Skeletal muscle cell (primary cell): ENCODE measurements at places on chromosomes 4 and X.

GRCh38 chr4:162782096-162782777, 384.5 kb downstream of the NAF1 start:
- no peak for DNase-seq

- no peak for DNase-seq
Observed at GRCh38 chrX:63402106-63402505, 51.0 kb upstream of the SPIN4 start.

DNA sequence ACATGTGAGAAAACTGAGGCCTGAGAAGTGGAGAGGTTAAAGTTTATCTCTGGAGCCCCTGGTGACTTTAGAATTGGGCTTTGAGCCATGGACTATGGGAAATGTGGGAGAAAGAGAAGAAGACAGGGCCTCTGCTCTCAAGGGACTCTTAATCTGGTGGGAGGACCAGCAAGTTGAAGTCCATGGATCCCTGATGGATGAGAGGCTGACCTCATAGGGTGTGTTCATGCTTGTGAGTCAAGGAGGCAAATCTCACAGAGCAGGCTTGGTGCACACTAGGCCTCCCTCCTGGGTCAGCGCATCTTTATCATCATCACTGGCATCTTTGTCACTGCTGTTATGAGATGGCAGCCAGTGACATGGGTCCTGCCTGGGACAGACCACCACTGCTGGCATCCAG, 211.9 kb downstream of the AFAP1 start:
- DNase-seq = no peak

- peak; percentile 28 for DNase-seq
Observed at GRCh38 chrX:68163441-68163840, 269.9 kb downstream of the OPHN1 start.

GRCh38 chr4:123378794-123379193, 17.8 kb upstream of the SPRY1 start:
- no peak for DNase-seq

DNA sequence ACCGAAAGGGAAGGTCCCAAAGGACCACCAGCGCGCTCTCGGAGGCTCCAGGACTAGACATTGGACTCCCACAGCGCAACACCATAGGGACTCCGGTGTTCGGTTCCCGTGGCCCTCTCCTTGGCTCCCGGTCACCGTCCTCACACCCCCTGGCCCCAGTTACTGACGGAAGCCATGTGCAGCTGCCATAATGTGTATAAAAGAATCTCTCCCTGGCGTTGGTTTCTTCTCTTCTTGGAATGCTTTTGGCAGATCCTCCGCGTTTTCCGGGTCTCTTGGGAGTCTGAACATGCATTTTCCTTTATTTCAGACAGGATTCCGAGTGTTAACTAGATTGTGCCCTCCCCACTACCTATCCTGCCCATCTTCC, 69.8 kb downstream of the FBXO8 start:
- DNase-seq = no peak

GRCh38 chrX:117987373-117987772, 129.2 kb downstream of the KLHL13 start:
- DNase-seq = no peak

DNA sequence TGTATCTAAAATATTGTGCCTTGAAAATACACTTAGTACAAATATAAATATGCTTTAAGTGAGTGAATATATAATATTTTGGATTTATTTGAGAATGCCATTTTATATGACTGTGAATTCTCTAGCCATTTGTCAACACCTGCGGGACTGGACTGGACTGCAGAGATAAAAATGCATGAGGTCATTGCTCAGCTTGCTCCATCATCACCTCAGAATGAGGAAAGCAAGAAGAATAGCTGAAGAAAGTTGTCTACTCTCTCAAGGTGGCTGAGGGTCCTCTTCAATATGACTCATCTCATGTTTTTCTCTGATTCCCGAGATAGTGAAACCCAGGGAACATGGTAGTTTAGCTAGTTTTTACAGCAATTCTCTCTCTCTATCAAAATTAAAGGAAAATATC, 732.5 kb upstream of the AGA start:
- no peak for DNase-seq

- no peak for DNase-seq
Observed at GRCh38 chr4:112855058-112855457, 194.4 kb upstream of the ANK2 start.

DNA sequence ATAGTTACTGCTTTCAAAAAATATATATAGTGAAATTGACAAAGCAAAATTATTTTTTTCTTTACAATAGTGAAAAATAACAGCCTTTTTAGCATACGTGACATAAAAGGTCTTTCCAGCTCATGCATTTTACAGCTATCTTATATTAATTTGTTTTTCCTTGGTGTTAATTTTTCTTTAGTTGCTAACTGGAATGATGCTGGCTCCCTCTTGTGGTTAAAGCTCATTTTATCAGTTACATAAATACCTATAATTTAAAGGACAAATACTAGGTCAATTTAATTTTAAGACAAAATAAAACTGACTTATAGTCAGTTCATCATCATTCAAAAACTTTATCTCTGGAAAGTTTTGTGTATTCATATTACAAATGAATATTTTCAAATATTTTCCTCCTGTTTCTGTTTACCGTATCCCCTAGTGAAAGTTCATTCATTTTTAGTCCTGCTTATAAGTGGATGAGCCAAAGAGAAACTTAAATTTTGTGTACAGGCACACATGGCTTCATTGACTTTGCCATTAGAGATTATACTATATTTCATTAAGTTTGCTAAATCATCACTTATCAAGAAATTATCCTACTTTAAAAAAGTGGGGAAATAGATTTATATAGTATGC, 9.9 kb upstream of the ANAPC4 start:
- no peak for DNase-seq

DNA sequence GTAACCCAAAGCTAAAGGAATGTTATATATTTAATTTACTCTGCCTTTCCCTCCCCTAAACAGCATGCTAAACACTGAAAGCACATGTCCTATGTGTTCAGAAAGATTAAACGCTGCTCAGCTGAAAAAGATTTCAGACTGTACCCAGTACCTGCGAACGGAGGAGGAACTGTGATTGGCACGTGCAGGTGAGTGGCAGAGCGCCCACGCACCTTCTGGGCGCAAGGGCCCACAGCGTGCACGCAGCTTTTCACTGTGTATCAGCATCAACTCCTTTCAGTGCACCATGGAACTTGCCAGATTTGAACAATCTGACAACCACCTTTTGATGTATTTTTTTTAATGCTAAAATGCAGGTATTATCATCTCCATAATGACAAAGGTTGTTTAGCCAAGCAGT, 87.7 kb downstream of the RFC1 start:
- DNase-seq = no peak

DNA sequence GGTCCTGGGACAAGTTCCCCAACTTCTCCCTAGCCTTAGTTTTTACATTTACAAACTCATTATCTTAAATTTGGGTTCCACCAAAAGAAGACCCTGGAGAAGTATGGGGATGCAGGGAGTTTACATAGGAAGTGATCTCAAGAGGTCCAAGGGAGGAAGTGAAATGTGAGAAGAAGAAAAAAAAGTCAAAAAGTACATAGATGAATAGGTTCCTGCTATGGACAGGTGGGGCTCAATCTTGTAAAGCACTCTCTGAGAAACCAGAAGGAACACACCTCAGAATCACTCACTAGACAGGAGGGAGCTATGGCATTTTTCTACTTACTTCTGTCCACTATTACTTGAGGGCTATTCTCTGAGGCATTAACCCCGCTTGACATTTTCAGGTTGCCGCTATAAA, 56.6 kb downstream of the ARHGAP6 start:
- no peak for DNase-seq

DNA sequence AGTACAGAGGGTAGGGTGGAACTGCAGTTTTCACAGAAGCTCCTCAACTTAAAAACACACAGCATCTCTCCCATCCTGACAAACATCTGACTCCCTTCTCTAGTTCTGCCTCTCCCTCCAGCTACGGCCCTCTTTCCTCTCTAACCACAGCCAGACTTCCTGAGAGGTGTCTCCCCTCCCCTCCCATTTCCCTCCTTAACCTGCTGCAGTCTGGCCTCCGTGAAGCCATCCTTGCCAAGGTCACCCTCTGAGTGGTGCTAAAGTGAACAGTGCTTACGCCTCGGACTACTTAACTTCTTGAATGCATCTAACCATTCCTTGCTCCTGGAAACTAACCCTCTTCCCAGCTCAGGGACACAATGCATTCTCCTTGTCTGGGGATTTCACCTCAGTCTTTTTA, 53.3 kb downstream of the RTL5 start:
- no peak for DNase-seq

DNA sequence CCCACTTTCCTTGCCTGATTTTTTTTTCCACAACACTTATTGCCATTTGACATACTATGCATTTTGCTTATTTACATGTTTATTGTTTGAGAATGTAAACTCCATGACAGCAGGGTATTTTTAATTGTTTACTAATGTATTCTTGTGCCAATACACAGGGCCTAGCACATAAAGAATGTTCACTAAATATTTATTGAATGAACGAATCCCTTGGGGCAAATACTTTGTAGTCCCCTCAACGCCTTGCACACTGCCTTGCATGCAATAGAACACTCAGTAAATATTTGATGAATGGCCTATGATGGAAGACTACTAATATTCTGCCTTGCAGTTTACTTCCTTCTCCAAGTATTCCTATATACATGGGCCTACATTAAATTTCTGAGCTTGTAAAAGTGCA, 1.4 kb upstream of the PRPS1 start:
- DNase-seq = no peak

- DNase-seq = no peak
Observed at GRCh38 chr4:7217474-7218321, 25.4 kb downstream of the SORCS2 start.

GRCh38 chr4:154719087-154719486, 24.7 kb upstream of the LRAT start:
- DNase-seq = no peak

DNA sequence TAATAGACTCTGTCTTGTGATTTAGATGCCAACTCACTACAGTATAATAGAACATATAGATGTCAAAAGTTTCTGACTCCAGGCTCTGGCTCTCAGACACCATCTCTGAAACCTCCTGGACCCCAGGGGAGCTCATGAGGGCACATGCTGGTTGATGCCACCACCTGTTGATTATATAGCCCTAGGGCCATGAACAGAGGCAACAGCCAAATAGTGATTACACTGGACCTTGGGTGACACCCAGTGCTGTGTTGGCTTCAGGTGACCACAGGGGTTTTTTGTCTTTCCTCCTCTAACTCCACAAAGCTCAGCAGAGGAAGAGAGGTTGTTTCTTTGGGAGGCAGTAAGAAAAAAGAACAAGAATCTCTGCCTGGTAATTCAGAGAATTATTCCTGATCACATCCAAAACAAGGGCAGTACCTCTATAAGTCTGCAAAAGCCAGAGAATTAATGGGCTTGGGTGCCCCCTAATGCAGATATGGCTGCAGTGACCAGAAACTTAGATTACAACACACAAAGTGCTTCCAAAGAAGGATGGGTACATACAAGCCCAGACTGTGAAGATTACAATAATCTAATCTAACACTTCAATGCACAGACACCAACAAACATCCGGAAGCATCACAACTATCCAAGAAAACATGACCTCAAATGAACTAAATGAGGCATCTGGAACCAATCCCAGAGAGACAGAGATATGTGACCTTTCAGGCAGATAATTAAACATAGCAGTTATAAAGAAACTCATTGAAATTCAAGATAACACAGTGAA, 1920.6 kb downstream of the ARAP2 start:
- peak; percentile 2 for DNase-seq

GRCh38 chr4:74376888-74377483, 12.0 kb downstream of the EREG start:
- DNase-seq = peak; percentile 55

DNA sequence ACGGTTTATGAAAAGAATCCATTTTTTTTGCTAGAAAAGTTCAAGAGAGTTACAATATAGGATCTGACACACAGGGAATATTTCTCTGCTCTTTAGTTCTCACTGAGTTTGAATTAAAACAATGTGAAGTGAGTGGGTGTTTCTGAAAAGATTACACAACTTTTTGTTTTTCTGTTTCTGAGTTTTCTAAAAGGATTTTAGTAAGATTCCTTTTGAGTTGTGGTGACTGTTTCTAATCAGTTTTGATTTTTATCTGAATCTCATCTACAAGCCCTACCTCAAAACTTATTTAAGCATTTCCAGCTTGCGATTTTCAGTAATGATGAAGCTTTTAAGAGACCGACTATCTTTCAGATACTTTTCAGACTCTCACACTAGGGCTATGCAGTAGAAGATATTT, 141.7 kb downstream of the GPAT3 start:
- no peak for DNase-seq

GRCh38 chr4:100022792-100023222, 72.7 kb upstream of the H2AZ1 start:
- DNase-seq = no peak

DNA sequence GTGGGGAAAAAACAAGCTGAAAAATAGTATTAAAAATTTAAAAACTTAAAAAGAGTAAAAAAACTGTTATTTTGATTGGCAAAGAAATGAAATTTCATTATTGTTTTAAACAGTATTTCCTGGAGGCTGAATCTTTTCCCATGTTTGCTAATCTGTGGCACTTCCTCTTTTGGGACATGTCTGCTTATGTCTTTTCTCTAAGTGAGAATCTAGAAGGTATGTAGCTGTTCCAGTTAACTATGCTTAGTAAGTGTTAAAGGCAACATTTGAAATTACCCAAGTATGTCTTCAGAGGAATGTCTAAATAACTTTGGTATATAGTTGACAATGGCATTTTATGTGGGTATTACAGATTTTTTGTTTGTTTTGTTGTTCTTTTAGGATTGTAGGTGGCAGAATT, 81.6 kb upstream of the TBC1D9 start:
- DNase-seq = no peak

GRCh38 chrX:119753001-119753400, 5.4 kb upstream of the SOWAHD start:
- DNase-seq = no peak

GRCh38 chrX:133818019-133818418, 167.4 kb downstream of the GPC3 start:
- no peak for DNase-seq

- DNase-seq = no peak
Observed at GRCh38 chr4:155592938-155593297, 73.7 kb upstream of the GUCY1A1 start.

GRCh38 chr4:65416891-65417290, 253.4 kb downstream of the EPHA5 start:
- DNase-seq = peak; percentile 11

- DNase-seq = no peak
Observed at GRCh38 chr4:24657768-24658617, 73.6 kb upstream of the DHX15 start.

DNA sequence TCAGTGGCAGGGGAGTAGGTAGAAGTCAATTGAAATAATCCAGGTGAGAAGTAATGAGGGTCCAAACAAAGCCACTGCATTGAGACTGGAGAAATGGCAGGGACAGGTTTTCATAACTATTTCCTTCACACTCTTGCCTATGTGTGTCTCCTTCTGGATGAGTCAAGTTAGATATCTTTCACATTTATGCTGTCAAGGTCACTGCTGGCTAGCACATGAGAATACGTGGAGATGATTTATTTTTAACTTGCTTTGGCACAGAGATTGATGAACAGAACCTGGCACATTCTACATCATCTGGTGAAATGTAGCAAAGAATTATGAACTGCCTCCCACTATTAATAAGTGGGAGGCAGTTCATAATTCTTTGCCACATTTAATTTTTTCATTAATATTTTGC, 66.7 kb upstream of the BOD1L1 start:
- DNase-seq = no peak
